GM12878 (cell line): ENCODE measurements at places on chromosomes 2 and 18. TPM values are rescaled to one million over a fixed set of nuclear protein-coding genes. Genes with fewer than 3 reads are reported as not detected.

RAMP1 gene
- total RNA-seq, result not detected in 2 replicates

BOLL gene
- total RNA-seq, result not detected in 2 replicates

SMYD5 gene
- 30.8 and 34.4 TPM in 2 replicates for total RNA-seq

DNAJC5G gene
- not detected in 2 replicates for total RNA-seq

AKAIN1 gene
- total RNA-seq, result not detected in 2 replicates

DNA sequence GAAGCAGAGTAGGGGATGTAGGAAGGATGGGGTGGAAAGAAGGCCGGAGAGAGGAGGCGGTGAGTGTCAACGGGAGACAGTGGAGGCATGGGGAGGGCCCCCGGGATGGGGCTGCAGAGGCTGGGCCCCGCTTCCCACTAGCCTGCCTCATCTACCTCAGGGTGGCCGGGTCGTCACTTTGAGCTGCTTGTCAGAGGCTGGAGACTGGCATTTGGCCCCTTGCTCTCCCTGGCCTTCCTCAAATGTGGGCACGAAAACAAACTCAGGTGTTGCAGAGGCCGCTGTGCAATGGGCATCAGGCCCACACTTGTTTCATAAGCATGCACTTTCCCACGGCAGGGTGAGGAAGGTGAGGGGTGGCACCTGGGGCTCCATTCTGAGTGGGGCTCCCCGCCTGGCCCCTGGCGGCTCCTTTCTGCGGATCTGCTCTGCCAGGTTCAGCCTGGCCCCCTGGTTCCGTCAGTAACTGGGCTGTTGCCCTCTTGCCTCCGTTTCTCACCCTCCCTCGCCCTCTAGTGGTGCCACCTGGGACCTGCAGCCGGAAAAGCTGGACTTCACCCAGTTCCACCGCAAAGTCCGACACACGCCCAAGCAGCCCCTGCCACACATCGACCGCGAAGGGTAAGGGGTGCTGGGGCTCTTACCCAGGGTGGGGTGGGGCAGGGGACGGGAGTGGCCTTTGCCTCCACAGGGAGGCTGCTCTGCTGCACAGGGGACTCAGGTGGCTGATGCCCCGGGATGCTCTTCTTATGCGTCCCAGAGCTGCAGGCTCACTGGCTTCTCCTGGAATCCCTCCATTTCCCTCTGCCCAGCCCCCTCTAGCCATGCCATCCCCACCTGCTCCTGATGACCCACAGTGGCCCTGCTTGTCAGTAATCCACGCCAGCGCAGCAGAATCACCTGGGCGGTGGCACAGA, 125.4 kb downstream of the CTIF start:
- H3K4me3 ChIP-seq, result no peak overlapping the region
- no peak overlapping the region for H3K27ac ChIP-seq
- no peaks in the 10 kb centered on the region; the same call in 1 of the 2 replicates for H3K27me3 ChIP-seq
- no peak for DNase-seq
- H3K36me3 ChIP-seq, result no peaks in the 10 kb centered on the region

DNA sequence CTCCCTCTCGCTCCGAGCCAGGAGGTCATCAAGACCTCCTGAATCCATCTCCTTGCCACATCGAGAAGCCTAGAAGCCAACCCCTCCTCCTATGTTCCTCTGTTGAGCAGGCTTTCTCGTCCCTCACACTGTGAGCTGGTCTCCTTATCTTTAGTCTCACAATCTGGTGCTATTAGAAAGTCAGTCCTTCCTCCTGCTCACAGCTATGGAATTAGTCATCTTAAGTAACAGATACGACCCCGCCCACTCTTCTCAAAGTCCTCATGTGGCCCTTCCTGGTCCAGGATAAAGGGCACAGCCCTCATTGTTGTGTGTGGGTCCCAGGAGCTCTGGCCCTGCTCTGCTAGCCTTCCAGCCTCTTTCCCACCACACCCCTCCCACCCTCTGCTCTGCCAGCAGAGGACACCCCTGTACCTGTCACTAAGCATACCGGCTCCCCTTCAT, 41.4 kb upstream of the TRIB2 start:
- H3K36me3 ChIP-seq, result no peaks in the 10 kb centered on the region
- no peaks in the 10 kb centered on the region for H3K27me3 ChIP-seq
- H3K4me1 ChIP-seq, result no peaks in the 10 kb centered on the region
- H3K27ac ChIP-seq, result no peak overlapping the region
- no peak for DNase-seq

DNA sequence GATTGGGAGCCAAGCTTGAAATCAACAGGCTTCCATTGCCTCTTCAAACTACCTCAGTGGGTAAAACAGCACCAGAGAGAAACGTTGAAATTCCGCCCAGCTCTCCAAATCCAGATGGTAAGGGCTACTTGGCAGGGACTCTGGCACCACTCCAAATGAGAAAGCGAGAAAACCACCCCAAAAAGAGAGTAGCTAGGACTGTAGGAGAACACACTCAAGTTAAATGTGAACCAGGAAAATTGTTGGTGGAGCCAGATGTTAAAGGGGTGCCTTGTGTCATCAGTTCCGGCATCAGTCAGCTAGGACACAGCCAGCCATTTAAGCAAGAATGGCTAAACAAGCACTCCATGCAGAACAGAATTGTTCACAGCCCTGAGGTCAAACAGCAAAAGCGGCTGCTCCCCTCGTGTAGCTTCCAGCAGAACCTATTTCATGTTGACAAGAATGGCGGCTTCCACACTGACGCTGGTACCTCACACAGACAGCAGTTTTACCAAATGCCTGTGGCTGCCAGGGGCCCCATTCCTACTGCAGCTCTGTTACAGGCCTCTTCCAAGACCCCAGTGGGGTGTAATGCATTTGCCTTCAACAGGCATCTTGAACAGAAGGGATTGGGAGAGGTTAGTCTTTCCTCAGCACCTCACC, 167.3 kb downstream of the ASXL3 start:
- no peak for DNase-seq
- no peaks in the 10 kb centered on the region for H3K36me3 ChIP-seq
- H3K4me1 ChIP-seq, result no peaks in the 10 kb centered on the region
- H3K27ac ChIP-seq, result no peak overlapping the region

DNA sequence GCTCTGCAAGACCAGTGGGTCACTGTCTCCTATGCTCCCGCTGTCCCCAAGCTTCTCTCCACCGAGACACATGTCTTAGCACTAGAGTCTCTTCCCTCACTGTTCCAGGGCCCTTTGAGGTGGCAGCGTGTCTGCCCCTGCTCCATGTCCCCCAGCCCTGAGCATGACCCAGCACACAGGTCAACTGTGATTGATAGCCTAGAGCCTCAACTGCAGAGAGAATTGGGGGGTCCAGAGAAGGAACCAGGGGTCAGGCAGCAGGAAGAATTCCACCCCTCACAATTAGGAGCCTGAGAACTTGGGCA, 54.6 kb upstream of the ODC1 start:
- H3K36me3 ChIP-seq, result no peaks in the 10 kb centered on the region
- H3K27me3 ChIP-seq, result no peaks in the 10 kb centered on the region; the same call in 1 of the 2 replicates
- no peak for DNase-seq
- no peaks in the 10 kb centered on the region for H3K4me1 ChIP-seq
- no peak overlapping the region for H3K4me3 ChIP-seq
- H3K27ac ChIP-seq, result no peak overlapping the region

- no peak overlapping the region for H3K4me3 ChIP-seq
- peak; percentile 7 for DNase-seq
- H3K27me3 ChIP-seq, result no peaks in the 10 kb centered on the region
- H3K36me3 ChIP-seq, result no peaks in the 10 kb centered on the region
Observed at GRCh38 chr2:39913648-39914461, 134.8 kb upstream of the THUMPD2 start.

DNA sequence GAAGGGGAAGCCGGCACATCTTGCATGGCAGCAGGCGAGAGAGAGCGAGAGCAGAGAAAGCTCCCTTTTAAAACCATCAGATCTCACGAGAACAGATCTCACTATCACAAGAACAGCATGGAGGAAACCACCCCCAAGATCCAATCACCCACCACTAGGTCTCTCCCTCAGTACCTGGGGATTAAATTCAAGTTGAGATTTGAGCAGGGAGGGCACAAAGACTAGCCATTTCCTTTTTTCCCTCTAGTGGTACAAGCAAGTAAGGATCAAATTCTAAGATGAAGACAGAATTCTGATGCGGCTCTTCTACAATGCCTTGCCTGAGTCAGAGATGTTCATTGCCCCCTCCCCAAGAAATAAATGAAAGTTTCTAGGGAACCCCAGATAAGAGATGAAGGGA, 45.6 kb upstream of the ANKRD44 start:
- H3K4me3 ChIP-seq, result no peak overlapping the region
- no peaks in the 10 kb centered on the region for H3K4me1 ChIP-seq
- H3K27me3 ChIP-seq, result no peaks in the 10 kb centered on the region
- DNase-seq, result no peak
- no peaks in the 10 kb centered on the region; the same call in 1 of the 2 replicates for H3K36me3 ChIP-seq

DNA sequence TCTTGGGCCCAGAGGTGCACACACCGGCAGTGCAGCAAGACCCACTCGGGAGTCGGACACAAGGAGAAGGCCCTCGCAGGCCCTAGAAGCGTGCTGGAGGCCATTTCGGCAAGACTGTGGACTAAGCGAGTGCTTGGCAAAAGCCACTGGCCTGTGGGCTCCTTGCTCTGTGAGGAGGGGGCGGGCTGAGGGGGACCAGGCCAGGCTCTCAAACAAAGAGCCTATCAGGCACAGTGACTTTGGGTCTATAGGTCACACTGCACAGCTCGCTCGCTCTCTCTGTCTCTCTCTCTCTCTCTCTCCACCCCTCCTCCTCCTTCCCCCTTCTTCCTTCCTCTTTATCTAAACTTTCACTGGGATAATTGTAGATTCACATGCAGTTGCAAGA, 23.6 kb upstream of the ZCCHC2 start:
- H3K4me3 ChIP-seq, result no peak overlapping the region
- no peaks in the 10 kb centered on the region for H3K4me1 ChIP-seq
- H3K36me3 ChIP-seq, result no peaks in the 10 kb centered on the region
- peaks cover 4% of the 10 kb centered on the region; the same call in 1 of the 2 replicates for H3K27me3 ChIP-seq

GRCh38 chr2:16729335-16729734, 63.7 kb upstream of the CYRIA start:
- H3K4me3 ChIP-seq, result peak overlapping the region; percentile 5; the same call in 1 of the 2 replicates
- no peaks in the 10 kb centered on the region for H3K27me3 ChIP-seq
- no peaks in the 10 kb centered on the region for H3K36me3 ChIP-seq
- H3K4me1 ChIP-seq, result peaks cover 7% of the 10 kb centered on the region

- no peaks in the 10 kb centered on the region for H3K36me3 ChIP-seq
- no peaks in the 10 kb centered on the region for H3K27me3 ChIP-seq
- H3K27ac ChIP-seq, result no peak overlapping the region
- H3K4me3 ChIP-seq, result no peak overlapping the region
- DNase-seq, result no peak
Observed at GRCh38 chr2:38982498-38982897, 92.8 kb downstream of the ARHGEF33 start.

DNA sequence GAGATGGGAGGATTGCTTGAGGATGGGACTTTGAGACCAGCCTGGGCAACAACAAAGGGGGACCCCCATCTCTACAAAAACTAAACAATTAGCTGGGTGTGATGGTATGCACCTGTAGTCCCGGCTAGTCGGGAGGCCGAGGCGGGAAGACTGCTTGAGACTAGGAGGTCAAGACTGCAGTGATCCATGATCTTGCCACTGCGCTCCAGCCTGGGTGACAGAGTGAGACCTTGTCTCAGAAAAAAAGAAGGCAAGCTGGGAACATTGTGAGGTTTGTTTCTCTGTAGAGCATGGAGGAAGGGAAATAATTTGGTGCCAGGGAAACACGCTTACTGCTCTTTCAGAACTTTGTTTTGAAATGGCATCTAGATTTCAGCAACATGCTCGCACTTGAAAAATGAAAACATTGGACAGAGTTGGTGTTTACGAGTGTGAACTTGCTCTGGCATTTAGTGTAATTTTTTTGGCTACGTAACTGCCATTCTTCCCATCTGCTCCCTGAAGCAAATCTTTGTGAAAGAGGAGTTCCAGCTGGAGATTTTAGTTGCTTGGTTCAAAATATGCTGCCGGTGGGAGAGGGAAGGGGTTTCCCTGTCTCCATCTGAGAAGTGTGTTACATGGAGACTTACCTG, 125.6 kb upstream of the DLX2 start:
- no peaks in the 10 kb centered on the region for H3K36me3 ChIP-seq
- H3K4me3 ChIP-seq, result no peak overlapping the region
- no peaks in the 10 kb centered on the region for H3K4me1 ChIP-seq
- no peak overlapping the region for H3K27ac ChIP-seq

DNA sequence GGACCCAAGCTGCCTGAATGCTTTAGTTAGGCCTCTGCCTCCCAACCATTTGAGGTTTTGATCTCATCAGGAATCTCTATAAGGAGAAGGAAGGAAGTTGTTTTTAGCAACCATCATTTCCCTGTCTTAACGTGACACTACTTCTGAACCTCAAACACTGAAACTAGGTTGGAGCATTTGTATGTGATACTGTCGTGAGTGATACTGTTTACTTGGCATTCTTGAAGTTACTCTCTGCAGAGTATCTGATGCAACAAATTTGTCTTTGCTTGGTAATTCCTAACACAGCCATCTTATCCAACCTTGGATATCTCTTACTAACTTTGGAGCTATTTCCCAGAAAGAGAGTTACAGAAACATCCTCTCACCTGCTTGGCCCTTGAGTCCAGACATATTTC, 22.1 kb downstream of the TTLL4 start:
- H3K4me1 ChIP-seq, result peaks cover 12% of the 10 kb centered on the region
- no peak overlapping the region for H3K4me3 ChIP-seq
- DNase-seq, result no peak
- H3K27me3 ChIP-seq, result no peaks in the 10 kb centered on the region

DNA sequence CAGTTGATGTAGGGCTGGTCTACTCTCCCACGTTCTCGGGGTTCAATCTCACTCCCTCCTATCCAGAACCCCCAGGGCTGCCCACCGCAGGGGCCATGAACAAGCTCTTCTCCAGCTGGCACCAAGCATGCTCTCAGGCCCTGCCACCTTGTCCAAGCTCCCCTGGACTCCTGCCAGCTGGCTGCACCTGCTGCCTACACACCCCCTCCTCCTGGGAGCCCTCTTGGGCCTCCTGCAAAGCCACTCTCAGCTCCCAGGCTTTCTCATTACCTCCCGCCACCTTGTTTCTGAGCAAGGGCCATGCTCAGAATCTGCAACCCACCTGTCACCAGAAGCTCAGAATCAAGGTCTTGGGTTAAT, 56.0 kb downstream of the HDAC4 start:
- peaks cover 2% of the 10 kb centered on the region for H3K4me1 ChIP-seq
- no peaks in the 10 kb centered on the region; the same call in none of the 2 replicates for H3K36me3 ChIP-seq
- no peak for DNase-seq
- H3K27ac ChIP-seq, result no peak overlapping the region
- H3K27me3 ChIP-seq, result no peaks in the 10 kb centered on the region
- no peak overlapping the region for H3K4me3 ChIP-seq

DNA sequence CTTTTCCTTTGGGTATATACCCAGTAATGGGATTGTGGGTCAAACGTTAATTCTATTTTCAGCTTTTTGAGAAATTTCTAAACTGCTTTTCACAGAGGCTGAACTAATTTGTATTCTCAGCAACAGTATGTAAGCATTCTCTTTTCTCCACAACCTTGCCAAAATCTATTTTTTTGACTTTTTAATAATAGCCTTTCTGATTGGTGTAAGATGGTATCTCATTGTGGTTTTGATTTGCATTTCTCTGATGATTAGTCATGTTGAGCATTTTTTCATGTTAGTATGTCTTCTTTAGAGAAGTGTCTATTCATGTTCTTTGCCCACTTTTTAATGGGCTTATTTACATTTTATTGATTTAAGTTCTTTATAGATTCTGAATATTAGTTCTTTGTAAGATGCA, 145.5 kb downstream of the TRABD2A start:
- no peak overlapping the region for H3K4me3 ChIP-seq
- no peak for DNase-seq
- no peak overlapping the region for H3K27ac ChIP-seq
- H3K27me3 ChIP-seq, result no peaks in the 10 kb centered on the region; the same call in 1 of the 2 replicates

- no peak overlapping the region for H3K4me3 ChIP-seq
- no peaks in the 10 kb centered on the region for H3K36me3 ChIP-seq
Observed at GRCh38 chr2:160379399-160379798, 114.2 kb downstream of the RBMS1 start.
